ENCODE measurements at places on chromosomes 12 and 14.

GRCh38 chr12:27015730-27016076 is 1.5 kb upstream of the TM7SF3 start:
- DNase-seq, result no peak

- DNase-seq, result no peak
Measured at GRCh38 chr12:50232771-50233209, 50.5 kb downstream of the LIMA1 start.

DNA sequence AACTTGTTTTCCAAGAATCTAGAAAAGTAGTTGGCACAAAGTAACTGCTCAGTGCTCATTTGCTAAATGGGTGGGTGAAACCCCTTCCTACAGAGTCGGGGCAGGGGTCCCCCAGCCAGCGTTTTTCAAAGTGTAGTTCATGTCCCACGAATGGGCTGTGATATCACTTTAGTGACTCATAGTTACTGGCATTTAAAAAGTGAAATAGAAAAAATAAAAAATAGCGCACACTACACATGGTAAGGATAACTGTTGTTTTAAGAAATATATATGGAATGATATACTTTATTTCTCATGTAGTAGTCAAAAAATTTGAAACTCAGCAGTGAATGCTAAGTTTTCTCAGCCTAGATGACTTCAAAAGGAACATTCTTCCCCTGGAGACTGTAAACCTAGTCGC is 250.4 kb downstream of the CHST11 start:
- DNase-seq, result no peak

DNA sequence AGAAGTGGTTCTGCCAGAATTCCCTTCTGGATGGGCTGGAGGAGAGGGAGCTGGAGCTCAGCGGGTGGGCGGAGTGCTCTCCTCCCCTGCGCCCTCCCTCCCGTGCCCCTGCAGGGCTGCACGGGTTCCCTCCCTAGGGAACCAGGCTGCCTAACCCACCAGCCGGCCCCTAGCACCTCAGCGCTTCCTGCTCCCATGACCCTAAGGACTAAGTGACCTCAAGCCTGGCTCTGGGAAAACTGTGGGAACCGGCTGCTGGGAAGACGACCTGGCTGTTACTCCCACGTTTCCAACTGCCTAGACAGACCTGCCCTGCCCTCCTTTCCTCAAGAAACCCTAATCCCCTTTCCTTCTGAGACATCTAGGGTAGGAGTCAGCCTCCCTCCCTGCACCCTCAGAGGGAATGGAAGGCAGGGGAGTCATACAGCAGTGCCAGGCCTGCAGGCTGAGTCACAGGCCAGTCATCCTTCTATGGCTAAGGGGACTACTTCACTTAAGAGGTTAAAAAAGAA is 31.5 kb downstream of the SLC6A12 start:
- DNase-seq, result no peak

DNA sequence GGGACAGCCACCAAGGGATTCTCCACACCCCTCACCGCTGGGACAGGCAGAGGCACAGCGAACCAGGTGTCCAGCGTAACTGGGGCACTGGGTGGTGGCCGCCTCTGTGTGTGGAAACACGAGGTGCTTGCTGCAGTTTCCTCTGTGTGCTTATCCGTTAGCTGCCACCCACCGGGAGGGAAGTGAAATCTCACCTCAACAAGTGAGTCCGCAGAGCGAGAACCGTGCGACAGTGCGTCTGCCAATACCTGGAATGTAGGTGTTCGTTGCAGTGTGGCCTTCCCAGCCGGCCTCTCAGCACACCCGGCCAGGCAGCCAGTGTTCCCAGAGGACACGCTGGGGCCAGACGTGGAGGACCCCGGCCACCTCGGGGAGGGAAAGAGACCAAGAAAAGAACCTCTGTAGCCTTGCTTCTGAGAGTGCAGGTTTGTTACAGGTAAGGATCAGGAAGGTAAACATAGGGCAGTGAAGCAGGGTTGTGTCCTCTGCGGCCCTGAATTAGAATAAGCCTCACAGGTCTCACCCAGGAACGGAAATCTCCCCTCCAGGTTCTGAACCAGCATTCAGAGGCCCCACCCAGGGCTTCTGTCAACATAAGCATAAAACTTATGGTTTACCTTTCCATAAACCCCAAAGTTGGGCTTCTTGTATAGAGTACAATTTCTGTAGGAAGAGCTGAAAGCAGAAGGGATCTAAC is 1.5 kb downstream of the BCL2L14 start:
- no peak for DNase-seq

DNA sequence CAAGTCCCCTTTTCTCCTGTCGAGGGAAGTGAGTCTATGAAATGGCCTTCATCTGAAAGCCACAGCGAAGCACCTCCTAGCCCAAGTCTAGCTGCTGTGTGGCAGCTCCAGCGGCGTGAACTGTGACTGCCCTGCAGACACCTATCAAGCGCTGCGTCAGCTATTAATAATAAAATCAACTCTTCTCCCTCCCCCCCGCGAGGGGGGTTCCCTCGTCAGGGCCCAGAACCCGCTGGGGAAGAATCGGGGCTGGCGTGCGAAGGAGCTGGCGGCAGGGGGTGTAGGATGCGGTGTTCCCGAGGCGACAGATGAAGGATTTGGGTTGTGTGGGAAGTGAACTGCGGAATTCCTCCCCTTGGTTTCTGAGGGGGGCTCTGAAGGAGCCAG is 662 bp upstream of the ATP2A2 start:
- DNase-seq, result no peak

GRCh38 chr12:67944093-67944492 is 45.2 kb upstream of the IFNG-AS1 start:
- no peak for DNase-seq

GRCh38 chr12:15599266-15600037 is 189.7 kb downstream of the EPS8 start:
- no peak for DNase-seq

- DNase-seq, result no peak
Measured at GRCh38 chr14:54480830-54481562, 7.8 kb downstream of the GMFB start.

DNA sequence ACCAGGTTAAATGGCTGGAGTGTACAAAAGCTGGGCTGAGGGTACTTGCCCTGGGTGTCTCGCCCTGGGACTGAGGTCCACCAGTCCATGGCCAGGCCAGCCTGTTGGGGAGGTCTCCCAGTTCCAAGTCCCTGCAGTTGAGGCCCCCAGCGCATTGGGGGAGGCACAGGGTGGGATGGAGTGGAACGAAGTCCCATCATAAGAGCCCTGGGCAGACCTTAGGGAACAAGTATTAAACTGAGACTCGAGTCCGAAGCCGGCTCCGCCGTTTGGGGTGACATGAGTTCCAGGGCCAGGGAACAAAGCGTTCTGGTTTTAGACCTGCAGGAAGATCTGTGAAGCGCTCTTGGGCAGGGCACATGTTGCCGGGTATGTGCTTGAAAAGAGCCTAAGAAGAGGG is 84.7 kb downstream of the ALG10 start:
- no peak for DNase-seq

DNA sequence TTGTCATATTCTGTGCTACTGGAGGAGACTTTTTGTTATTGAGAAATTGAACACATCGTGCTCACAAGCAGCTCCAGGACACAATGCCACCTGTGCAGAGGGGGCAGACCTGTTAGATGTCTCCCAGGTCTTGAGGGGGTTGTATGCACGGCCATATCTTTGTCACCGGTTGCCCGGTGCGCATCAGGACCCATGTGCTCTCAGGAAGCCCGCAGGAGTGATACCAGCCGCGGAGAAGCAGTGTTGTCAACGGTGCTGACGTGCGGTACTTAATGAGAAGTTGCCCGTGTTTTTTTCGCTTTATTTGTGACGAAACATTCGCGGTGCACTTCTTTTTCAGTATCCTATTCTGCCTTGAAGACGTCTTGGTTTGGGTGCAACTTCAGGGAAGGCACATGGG is 128.2 kb upstream of the RTL1 start:
- no peak for DNase-seq

DNA sequence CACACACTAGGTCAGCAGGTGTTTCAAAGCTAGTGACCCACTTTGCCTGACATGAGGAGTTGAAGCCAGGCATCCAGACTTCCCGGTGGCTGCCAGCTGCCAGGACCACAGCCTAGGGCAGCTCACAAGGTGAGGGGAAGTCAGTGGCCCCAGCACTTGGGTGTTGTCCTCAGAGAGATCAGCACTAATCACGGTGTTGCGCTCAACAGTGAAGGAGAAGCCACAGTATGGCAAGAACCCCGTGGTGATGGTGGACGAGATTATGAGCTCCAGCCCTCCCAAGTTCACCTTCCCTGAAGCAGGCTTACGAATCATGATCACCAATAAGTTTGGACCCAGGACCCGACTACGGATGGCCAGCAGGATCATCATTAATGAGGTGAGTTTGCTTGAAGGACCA is 59.9 kb upstream of the RIN3 start:
- no peak for DNase-seq

GRCh38 chr12:34398366-34398705 is 376.0 kb downstream of the ALG10 start:
- DNase-seq, result no peak

DNA sequence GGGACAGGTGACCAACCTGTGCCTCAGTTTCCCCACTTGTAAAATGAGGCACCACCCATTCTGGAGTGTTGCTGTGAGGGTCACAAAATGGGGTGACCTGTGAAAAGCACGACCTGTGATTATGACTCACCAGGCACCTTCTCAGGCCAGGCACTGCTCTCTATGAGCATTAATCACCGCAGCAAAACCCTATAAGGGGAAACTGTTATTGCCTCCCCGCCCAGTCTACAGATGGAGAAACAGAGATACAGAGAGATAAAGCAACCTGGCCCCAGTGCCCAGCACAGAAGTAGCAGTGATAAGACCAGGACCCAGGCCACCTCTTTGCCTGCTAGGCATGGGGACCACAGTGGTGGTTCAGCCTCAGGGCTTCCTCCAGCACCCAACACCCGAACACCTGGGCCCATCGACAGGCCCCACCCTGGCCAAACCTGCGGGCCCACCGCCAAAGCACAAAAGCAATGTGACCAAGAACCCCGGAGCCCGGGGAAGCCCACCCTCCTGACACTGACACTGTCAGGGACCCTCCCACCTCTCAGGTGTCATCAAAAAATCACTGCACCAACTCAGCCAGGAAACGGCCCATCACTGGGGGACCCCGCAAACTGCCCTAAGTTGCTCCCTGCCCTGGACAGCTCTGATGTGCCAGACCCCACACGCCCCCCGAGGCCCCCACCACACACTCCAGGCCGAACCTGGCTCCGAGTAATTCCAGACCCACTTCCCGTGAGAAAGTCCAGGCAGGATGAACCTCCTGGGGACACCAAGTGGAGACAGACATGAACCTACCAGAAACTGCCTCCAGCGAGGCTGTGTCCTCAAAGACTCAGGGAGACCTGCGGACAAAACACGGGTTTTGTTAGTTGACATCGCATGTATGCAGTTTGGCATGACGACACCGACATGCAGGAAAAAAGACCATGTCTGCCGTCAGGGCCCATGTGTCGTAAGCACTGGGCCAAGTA is 32.4 kb downstream of the NCOR2 start:
- no peak for DNase-seq

- DNase-seq, result no peak
Measured at GRCh38 chr14:67077921-67078320, 111.3 kb upstream of the GARIN2 start.

DNA sequence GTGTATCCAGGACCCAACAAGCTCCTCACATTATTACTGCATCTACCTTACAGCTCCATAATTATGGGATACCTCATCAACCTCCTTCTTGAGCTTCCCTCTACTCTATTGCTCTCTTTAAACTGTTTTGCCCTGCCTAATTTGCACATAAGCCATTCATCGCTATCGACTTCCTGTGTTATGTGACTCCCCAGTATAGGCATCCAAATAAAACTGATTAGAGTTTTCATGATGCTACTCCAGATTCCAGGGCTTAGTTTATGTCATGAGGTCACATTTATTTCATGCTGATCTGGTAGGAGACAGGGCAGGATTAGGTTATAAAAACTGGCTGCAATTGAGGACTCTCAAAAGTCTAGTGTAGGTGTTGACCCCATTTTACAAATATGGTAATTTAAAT is 569.9 kb upstream of the MGAT4C start:
- no peak for DNase-seq

- DNase-seq, result no peak
Measured at GRCh38 chr12:24304285-24304684, 354.8 kb upstream of the SOX5 start.

GRCh38 chr14:51410897-51411296 is 170.8 kb downstream of the TMX1 start:
- DNase-seq, result no peak

GRCh38 chr14:60845523-60845922 is 111.0 kb downstream of the MNAT1 start:
- no peak for DNase-seq

GRCh38 chr12:93860668-93861373 is 183.6 kb downstream of the CRADD start:
- DNase-seq, result no peak

GRCh38 chr12:88597365-88597764 is 17.1 kb upstream of the KITLG start:
- DNase-seq, result no peak

- no peak for DNase-seq
Measured at GRCh38 chr14:58954901-58955861, 233.3 kb upstream of the DAAM1 start.

DNA sequence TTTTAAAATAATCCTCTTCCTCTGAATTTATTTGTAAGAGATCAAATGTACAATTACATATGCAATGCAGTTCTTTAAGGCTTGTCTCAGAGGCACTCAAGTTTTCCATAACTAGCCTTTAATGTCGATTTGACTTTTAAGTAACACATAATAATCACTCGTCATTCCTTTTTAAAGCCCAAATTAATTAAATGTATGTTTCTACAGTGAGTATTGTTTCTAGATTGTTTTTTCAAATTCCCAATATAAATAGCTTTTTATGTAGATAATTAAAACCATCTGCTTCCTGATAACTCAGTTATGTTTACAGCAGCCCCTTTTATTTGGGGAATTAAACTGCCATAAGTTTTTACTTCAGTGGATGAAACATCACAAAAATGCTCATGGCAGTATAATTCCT is 185.1 kb downstream of the ETNK1 start:
- DNase-seq, result no peak

- DNase-seq, result no peak
Measured at GRCh38 chr12:53596920-53597363, 29.2 kb downstream of the ATF7 start.

DNA sequence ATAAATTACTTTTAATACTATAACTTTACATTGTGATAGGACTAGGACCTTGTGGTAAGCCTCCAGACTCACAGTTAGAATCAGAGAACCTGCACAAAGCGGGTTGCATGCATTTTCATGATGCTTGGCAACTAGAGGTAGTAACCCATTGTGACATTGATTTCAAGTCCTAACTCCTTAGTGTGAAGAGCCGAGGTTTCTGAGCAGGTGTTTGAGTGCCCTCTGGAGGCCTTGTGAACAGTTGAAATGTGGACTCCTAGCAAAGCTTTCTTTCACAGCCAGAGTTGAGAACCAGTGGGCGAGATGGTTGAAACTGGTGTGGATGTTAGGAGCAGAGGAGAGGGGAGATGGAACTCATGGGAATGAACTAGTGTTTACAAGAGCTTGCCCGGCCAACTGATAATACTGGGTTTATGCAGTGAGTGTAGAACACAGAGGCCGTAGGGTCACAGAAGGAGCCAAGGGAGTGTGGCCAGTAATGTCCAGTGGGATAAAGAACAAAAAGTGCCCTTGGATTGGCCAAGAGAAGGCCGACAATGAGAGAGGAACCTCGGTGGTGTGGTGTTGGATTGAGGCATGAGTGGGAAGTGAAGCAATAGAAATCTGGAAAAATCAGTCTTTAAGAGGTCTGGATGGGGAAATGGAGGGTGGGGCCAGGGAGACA is 10.9 kb downstream of the ZNF664 start:
- DNase-seq, result no peak

GRCh38 chr12:110943373-110943772 is 23.0 kb upstream of the MYL2 start:
- no peak for DNase-seq
